Liver (tissue), 10 donors: ENCODE measurements at places on chromosomes 1 and 21. TPM values are rescaled to one million over a fixed set of nuclear protein-coding genes. Genes with fewer than 3 reads are reported as not detected.
A peak's percentile ranks its signal among the peaks of the same experiment; 100 is the strongest.

DNA sequence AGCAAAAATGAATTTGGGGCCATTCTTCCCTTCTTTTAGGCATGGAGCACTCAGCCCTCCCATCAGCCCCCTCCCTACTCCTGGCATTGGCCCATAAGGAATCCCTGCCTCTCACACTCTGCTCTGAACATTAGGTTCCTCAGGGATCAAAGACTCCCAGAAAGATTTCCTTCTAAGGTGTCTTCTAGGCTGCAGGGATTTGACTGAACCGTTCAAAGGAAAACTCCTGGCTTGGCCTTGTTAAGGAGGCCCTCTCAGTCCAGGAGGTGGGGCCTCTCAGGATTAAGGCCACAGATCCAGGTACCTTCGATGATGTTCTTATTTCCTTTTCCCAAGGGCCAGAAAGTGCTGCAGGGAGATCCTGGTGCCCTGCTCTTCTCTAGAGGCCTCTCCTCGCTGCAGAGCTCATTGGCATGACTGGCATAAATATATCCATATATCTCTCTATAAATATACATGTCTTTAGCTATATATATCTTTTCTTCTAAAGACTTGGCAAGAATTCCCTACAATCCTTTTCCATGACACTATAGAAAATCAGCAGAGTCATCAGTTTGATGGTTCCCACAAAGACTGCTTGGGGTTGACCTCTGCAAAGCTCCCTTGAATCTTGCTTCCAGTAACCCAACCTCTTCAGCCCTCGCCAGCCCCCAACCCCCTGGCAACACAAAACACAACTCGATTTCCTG, 59.1 kb downstream of the PLXNA2 start:
- DNase-seq = no peak

DNA sequence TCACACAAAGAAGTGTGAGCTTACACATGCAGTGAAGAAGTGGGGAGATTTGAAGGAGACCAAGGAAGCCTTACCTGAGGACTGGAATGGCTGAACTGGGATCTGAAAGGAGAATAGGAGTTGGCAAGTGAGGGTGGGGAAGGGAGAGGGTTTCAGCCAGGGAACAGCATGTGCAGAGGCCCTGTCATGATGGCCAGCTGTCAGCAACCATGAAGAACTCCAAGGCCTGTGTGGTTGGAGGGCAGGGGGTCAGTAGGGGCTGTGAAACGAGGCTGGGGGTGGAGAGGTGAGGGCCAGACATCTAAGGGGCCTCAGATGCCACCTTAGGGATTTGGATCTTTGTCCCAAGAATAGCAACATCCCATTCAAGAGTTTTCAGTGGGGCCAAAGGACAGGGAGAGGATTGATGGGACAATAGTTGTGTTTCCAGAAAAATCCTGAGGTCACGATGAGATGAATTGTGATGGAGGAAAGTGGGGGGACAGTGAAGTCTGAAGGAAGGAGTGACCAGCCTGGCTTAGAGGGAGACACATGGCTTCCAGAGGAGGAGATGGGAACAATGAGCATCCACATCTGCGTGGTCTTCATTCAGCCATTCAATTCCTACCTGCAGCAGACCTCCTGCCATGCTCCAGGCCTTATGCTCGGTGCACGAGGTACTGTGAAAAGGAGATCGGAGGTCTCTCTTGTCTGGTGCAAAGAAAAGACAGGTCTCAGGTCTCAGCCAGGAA, 187.6 kb downstream of the MATN1 start:
- peak; percentile 26 for DNase-seq

DNA sequence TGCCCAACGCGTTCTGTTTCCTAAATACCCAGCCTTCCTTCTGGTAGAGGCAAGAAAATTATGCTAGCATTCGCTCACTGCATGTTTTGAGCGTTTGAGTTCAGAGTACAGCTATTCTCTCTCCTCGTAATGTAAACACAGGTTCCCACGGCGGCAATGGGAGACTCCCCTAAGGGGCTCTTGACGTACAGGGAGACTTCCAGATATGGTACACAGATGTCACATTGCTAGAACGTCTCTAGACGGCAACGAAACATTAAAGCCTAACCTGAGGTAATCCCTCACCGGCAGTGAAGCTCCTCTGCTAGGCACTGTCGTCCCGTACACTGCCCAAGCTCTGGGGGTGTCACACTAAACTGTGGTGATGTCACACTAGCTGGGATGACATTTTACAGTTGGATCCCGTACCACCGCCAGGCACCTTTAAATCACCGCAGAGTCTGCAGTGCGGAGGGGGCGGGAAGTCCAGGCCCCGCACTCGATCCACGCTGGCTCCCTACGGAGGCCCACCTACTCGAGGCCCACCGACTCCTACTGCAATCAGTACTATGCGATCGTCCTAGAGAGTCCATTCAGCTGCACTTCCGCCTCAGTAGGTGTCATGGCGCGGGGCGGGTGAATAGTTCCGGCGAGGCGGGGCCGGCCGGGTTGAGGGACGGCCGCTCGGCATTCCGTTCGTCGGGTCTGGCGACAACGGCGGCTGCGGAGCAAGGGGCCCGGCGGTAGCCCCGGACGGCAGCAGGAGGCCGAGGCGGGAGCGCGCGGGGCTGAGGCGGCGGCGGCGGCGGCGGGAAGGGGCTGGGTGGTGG, at the start of gene HIPK1:
Gene HIPK1 (plus strand): TSS at position 384 of the 809 bp plus-strand sequence.
- peak; percentile 94 for DNase-seq

- no peak for DNase-seq
Observed at GRCh38 chr1:81967951-81968350, 167.2 kb downstream of the ADGRL2 start.

GRCh38 chr1:49424782-49425181, 599.0 kb downstream of the AGBL4 start:
- DNase-seq = no peak

Gene NBPF10
- total RNA-seq = 0.89 TPM

- no peak for DNase-seq
Observed at GRCh38 chr1:68963353-68963752, 466.5 kb upstream of the DEPDC1 start.

- no peak for DNase-seq
Observed at GRCh38 chr1:190679044-190679443, 201.4 kb upstream of the BRINP3 start.

DNA sequence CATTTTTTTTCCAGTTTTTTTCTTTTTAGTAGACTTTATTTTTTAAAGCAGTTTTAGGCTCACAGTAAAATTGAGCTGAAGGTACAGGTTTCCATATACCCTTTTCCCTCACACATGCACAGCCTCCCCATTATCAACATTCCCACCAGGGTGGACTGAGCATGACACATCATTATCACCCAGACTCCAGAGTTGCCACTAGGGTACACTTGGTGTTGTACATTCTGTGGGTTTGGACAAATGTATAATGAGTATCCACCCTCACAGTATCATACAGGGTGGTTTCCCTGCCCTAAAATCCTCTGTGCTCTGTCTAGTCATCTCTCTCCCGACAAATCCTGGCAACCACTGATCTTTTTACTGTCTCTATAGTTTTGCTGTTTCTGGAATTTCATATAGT, 3.0 kb upstream of the AIM2 start:
- DNase-seq = no peak

- DNase-seq = no peak
Observed at GRCh38 chr1:16618719-16619118, 5.4 kb upstream of the NBPF1 start.

- DNase-seq = no peak
Observed at GRCh38 chr1:32028746-32029145, 15.1 kb downstream of the KHDRBS1 start.

Gene G0S2
- 185 TPM for total RNA-seq

Gene IFFO2
- total RNA-seq = 2.6 TPM

Gene GNG4
- total RNA-seq = not detected

DNA sequence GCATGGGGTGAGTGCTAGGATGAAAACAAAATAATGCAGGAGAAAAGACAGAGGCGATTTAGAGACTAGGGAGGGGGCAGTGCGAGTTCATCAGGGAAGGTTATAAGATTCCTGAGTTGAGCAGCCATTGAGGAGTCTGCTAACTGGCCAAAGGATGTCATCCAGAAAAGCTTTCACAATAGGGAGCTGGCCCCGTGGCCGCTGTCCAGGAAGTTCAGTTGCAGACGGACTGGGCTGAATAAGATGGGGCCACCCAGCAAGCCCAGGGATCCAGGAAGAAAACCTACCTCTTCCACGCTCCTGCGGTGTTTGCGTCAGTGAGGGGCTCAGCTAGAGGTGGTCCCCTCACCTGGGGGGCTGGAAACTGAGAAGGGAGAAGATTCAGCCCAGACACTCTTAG, 4.0 kb upstream of the PKP1 start:
- no peak for DNase-seq

- DNase-seq = no peak
Observed at GRCh38 chr1:225350872-225351271, 77.0 kb downstream of the LBR start.

DNA sequence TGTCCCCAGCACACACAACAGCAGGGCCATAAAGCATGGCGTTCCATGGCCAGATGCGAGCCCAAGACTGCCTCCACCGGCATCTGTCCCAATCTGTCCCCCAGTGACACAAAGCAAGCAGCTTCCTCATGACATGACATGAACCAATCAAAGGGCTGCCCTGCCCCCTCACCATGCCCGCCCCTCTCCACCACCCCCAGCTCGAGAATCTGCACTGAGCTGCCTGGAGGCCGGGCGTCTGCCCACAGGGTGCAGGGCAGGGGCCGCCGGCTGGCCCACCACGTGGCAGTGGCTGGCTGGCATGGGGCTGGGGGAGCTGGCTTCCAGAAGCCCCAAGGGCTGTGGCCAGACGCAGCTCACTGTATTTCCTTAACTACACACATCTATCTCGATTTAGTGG, 27.8 kb downstream of the WNT9A start:
- DNase-seq = no peak

Gene VCAM1
- total RNA-seq = 30.7 TPM

- DNase-seq = no peak
Observed at GRCh38 chr21:15094706-15095105, 29.9 kb upstream of the NRIP1 start.

DNA sequence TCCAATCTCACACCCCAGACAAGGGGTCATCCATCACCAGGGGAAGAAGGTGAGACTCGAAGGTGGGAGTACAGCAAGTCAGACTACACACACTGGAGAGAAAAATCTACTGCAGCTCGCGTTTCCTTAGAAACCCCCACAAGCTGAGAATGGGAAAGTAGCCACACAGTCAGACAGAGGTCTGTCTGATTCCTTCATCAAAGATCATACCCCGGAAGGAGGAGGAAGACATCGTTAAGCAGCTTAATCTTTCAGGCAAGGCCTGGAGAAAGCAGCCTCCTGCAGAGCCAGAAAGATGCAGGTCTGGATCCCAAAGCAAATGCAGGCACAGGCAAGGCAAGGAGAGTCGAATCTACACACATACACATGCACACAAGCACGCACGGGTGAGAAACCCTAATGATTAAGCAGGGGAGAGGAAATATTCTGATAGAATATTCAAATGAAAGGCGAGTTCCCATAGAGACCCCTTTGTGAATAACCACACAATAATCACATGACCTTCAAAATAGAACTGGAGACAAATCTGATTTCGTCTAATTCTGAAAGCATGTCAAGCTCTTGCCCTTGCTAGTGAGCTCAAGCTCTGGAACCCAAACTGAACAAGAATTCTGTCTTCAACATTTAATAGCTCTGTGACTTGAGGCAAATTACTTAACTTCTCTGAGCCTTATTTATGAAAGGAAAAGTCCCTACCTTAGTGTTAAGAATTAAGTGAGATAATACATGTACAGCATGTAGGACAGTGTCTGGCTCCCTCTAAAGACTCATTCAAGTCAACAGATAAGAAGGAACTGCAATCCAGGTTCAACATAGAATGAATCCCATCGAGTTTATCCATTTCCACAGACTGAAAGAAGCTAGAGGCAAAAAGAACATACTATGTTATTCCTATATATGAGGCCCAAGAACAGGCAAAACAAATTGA, 387.8 kb downstream of the OMA1 start:
- no peak for DNase-seq

DNA sequence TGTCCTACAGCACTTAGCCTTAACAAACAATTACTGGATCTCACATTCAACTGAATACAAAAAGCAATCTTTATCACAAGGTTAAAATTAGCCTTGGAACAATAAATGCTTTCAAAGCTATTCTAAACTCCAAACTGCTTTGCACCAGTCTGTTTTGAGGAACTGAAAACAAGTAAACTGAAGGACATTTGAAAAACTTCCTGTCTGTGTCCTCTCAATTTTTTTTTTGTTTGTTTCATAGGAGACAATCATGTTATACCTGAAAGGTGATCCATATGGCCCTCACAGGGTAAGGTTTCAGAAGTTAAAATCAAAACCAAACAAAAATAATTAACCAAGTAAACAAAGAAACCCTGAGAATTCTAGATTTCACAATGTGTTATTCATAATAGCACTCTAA, 459.1 kb downstream of the DPYD start:
- DNase-seq = no peak

- no peak for DNase-seq
Observed at GRCh38 chr1:3030663-3031381, 9.6 kb downstream of the ACTRT2 start.

DNA sequence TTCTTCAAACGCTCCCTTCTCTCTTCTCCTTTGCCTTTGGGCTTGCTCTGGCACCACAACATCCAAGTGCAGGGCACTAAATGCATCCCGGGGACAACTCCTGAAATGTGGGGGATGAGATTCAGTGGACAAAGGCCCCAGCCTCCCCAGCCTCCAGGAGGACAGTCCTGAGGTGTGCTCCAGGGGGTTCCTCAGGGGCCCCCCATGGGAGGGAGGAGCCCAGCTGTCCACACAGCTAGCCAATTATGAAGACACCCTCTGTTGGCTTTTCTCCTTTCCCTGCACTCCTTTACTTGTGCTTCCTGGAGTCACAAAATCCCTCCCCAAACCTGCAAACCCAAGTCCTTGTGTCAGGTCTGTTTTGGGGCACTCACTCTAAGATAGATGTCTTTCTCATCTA, 735.4 kb downstream of the PTPRU start:
- no peak for DNase-seq

DNA sequence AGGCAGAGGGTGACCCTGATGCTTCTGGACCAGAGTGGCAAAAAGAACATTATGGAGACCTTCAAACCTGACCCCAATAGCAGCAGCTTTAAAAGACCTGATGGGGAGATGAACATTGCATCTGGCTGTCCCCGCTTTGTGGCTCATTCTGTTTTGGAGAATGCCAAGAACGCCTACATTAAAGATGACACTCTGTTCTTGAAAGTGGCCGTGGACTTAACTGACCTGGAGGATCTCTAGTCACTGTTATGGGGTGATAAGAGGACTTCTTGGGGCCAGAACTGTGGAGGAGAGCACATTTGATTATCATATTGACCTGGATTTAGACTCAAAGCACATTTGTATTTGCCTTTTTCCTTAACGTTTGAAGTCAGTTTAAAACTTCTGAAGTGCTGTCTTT, 45.8 kb downstream of the TRAF5 start:
- DNase-seq = no peak
